Gastroesophageal sphincter (tissue), 4 donors: ENCODE measurements at places on chromosomes 1 and 21. TPM values are rescaled to one million over a fixed set of nuclear protein-coding genes. Genes with fewer than 3 reads are reported as not detected.

DNA sequence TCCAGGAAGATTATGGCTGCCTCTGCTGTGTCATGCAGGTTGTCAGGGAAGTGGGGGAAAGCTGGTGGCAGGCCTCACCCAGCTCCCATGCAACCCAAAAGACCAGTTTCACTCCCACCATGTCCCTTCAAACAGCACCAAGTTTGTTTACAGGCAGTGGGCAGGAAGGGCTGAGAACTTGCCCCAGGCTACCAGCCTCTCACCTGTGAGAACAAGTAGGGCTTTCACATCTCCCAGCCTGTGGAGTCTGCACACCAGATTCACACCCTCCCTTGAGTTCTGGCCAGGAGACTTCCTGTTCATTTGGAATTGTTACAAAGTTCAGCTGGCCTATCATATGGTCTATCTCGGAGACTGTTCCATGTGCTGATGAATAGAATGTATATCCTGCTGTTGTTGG lies 27.8 kb downstream of the RPAP2 start:
- no peak for ATAC-seq

DNA sequence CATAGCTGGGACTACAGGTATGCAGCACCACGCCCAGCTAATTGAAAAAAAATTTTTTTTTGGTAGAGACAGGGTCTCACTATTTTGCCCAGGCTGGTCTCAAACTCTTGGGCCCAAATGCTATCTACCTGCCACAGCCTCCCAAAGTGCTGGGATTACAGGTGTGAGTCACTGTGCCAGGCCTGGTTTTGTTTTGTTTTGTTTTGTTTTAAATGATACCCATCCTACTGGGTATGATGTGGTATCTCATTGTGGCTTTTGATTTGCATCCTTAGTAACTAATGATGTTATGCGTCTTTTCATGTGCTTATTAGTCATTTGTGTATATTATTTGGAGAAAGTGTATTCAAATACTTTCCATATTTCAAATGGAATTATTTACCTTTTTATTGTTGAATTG lies 142.3 kb downstream of the VPS13D start:
- ATAC-seq: no peak

GRCh38 chr1:119878171-119878570 lies 18.1 kb downstream of the ADAM30 start:
- ATAC-seq: no peak

DNA sequence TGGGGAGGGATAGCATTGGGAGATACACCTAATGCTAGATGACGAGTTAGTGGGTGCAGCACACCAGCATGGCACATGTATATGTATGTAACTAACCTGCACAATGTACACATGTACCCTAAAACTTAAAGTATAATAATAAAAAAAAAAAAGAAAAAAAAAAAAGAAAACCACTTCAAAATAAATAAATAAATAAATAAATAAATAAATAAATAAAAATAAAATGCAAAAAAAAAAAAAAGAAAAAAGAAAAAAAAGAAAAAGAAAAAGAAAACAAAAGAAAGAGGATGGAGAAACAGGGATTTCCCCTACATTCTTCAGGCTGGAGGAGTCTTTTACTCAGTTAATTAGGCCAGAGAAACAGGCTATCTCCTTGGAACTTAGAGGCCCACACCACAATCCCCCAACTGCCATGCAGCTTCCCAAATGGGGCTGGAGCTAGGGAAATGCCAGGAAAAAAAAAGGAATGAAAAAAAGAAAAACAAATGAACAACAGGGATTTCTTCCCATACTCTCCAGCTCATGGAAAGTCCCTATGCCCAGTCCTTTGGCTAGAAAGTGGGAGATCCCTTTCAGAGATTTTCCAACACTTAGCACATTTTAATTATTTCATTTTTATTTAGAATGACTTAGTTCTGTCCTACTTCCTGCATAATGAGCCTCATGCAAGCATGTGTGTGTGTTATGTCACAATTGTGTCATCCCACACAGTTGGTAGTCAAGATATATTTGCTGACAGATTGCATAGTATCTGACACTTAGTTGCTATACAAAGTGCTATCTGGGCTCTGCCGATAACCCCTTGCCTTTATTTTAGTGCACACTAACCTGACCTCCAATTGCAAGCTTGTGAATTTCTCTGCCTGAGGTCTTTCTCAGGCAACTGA lies 486.4 kb downstream of the PLPP3 start:
- ATAC-seq: no peak

DNA sequence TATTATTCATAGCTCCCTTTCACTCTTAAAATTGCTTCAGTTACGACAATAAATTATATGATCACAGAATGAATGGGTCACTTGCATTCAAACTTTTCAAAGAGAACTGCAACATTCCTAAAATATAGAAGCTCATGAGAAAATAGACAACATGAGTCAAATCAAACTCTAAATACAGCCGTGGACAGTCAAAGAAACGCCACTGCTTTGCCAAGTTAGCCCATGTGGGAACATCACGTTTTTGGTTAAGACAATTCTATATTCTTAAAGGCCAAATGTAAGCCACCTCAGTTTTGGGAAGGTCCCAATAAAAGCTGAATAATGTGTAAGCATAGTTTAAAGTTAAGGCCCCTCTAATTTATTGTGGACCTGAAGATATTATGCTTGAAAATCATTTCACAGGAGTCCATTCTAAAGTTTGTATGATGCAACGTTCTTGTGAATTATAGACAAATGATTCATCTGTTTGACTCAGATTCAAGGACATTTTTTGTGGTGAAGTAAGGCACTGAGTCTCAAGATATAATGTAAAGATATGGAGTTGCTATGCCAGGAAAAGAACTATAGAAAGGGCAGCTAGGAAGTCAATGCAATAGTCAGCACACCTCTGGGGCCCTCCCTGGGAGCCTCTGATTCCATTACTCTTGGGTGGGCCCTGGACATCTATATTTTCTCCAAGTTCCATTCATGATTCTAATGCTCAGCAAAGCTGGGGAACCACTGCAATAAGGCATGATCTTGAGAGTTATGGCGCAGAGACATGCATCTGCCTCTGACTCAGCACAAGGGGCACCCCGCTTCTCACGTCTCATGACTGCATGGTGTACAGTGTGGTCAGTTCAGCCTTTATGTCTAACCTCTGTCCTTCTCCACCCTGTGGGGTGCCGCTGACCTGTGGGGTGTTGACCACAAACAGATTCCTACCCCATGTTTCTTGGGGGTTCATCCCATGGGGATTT lies 33.9 kb downstream of the ETS2 start:
- no peak for ATAC-seq

- no peak for ATAC-seq
Measured at GRCh38 chr1:207261971-207262370, 59.5 kb upstream of the CD55 start.

- no peak for ATAC-seq
Measured at GRCh38 chr1:30609336-30609998, 113.9 kb downstream of the MATN1 start.

DNA sequence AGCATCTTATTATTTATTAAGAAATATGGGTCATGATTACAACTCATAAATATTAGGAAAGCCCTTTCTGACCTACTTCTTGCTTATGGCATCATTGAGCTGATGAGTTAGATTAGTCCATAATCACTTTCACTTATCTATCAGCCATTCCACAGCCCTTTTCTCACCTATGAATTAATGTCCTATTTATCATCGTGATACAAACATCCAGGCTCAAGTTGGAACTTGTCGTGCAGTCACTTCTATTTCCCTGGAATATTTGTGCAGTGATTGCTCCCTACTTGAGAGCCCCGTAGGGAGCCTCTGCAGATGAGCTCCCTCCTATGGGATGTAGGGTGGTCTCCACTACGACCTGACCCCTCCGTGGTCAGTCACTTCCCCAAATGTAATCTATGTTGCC lies 8.1 kb upstream of the F3 start:
- no peak for ATAC-seq

GRCh38 chr1:39331647-39332046 lies 127.2 kb downstream of the MACF1 start:
- no peak for ATAC-seq

- ATAC-seq: no peak
Measured at GRCh38 chr1:246219508-246220030, 287.5 kb downstream of the SMYD3 start.

DNA sequence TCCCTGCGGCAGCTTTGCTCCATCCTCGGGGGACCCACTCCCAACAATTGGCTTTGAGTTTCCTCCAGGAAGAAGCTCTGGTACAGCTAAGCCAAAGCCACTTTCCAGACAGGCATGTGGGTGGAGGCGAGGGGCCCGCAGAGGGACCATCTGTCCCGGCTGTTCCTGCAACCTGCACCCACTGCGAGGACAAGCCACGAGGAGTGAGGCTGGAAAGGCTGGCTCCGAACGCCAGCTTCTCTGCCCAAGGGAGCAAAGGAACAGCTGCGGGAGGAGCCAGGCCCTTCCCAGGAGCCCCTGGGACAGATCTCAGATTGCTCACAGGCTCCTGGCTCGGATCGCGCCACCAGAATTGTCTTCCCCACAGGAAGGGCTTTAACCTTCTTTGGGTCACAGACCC lies 28.3 kb upstream of the PEF1 start:
- ATAC-seq: no peak

- ATAC-seq: no peak
Measured at GRCh38 chr21:29557931-29558725, 259.4 kb downstream of the BACH1 start.

- ATAC-seq: no peak
Measured at GRCh38 chr1:205972491-205973168, 29.4 kb upstream of the SLC26A9 start.

Gene CD5L
- not detected for total RNA-seq

Gene CLIC4
- 685 TPM for total RNA-seq

Gene FGR
- 10.1 TPM for total RNA-seq

Gene ARHGAP29
- total RNA-seq: 43.8 TPM

Gene KLF17
- total RNA-seq: 0.13 TPM

Gene ENAH
- 295 TPM for total RNA-seq

Gene IGSF9
- total RNA-seq: not detected

Gene GJC2
- total RNA-seq: 5.1 TPM

Gene PRELP
- 149 TPM for total RNA-seq
